Activated naive CD4-positive, alpha-beta T cell treated with anti-CD3 and anti-CD28 coated beads, Interleukin-2, amount 50 U/mL, for 72 hours (primary cell): ENCODE measurements at places on chromosomes 16 and 17. TPM values are rescaled to one million over a fixed set of nuclear protein-coding genes. Genes with fewer than 3 reads are reported as not detected.

GRCh38 chr17:65742403-65743307 lies 181.2 kb upstream of the AXIN2 start:
- DNase-seq: no peak

RUNDC3A gene
- 1.9 TPM for total RNA-seq

DNA sequence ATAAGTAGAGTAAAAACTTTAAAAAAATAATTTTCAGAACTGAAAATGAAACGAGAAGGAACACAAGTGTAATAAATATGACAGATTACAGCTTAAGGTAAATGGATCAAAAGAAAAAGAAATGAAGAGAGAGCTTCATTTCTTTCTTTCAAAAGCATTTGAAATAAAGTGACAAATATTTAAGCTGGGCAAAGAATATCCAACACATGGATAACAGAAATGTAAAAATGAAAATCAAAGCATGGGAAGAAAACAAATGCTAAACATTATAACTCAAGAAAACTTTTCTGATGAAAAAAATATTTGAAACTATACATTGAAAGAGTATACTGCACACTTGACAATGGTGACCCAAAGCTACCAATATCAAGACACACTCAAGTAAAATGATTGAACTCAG lies 143.6 kb upstream of the IRX5 start:
- no peak for DNase-seq

GRCh38 chr17:56269556-56270389 lies 116.5 kb downstream of the ANKFN1 start:
- DNase-seq: no peak

GRCh38 chr17:1475321-1475854 lies 17.1 kb downstream of the MYO1C start:
- no peak for DNase-seq

ETV4 gene
- total RNA-seq: 0.32 TPM

KRT31 gene
- total RNA-seq: not detected

- peak; percentile 60 for DNase-seq
Observed at GRCh38 chr17:33520426-33521330, 227.6 kb upstream of the ASIC2 start.

GRCh38 chr16:51180719-51181502 lies 29.8 kb upstream of the SALL1 start:
- no peak for DNase-seq

- no peak for DNase-seq
Observed at GRCh38 chr16:71623597-71623996, 2.4 kb upstream of the MARVELD3 start.

- DNase-seq: no peak
Observed at GRCh38 chr16:13902677-13903076, 17.3 kb upstream of the ERCC4 start.

DNA sequence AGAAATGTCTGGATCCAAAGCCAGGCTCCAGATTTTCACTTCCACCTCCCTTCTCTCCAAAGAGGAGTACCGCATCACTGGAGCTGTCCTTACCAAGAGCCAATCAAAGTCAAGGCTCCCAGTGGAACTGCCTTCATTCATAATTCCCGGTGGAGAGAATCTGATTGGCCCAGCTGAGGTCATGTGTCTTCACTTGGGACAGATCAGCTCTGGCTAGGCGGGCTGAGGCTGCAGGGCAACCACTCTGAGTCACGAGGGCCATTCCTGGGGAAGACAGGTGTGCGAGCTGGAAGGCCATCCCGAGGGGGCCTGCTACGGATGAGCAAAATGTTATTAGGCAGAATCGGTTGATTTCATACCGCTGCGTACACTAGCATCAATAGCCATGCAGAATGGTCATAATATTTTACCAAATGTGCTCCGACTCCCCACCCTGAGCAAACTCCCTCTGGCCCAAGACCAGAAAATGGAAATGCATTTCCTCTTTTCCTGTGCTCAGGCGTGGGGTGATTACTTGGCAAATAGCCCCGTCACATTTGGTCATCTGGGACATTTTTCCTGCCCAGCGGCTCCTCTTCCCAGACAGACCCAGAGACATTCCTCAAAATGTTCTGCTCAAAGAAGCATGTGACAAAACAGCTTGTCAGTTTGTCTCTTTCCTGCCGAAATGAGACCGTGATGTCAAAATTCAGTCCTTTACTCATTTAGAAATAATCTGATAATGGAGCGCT lies 111.1 kb downstream of the AIPL1 start:
- no peak for DNase-seq

IGF2BP1 gene
- total RNA-seq: 0.49 TPM
